ENCODE measurements at places on chromosomes 1 and 21. TPM values are rescaled to one million over a fixed set of nuclear protein-coding genes. Genes with fewer than 3 reads are reported as not detected.

Gene MYBPHL
- total RNA-seq: not detected

DNA sequence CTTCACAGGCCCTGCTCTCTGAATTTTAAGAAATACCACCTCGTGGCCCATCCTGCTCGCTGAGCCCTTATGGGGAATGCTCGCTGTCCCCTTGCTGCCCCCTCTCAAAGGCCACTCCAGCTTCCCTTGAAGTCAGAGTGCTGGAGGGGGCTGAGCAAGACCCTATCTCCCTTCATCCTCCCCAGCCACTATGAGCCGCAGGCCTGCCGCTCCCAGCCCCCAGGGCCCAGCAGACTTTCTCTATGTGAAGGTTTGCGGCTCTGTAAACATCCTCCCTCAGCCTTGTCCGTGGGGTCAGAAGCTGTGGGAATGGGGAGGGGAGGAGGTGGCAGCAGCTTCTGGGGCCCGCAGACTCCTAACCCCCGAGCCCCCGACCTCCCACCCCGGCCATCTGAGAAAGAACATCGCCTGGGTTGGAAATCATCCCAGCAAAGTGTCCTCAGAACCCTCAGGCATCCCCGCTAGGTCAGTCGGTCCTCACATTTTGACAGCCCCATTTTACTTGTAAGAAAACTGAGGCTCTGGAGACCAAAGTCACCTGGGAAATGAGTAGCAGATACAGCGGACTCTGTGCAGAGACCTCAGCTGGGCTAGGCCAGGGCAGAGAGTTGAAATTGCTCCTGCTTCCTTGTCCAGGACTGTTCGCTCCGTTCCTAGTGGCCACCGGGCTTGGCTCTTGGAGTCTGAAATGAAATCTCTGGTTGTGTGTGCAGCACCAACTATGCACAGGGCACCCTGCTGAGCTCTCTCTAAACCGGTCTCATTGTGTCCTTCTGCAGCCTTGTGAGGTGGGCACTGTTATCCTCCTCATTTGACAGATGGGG lies 4.4 kb downstream of the KCNQ4 start:
- no peak for DNase-seq

Gene LYST
- total RNA-seq: 26.2 TPM

GRCh38 chr1:21321963-21322680 lies 31.9 kb upstream of the ECE1 start:
- DNase-seq: no peak

Data from activated CD8-positive, alpha-beta T cell treated with anti-CD3 and anti-CD28 coated beads, Interleukin-2, amount 10 ng/mL, durations not matched to agents 7 days and 5 days (primary cell).